ENCODE measurements at places on chromosomes 11 and 22.
A peak's percentile ranks its signal among the peaks of the same experiment; 100 is the strongest.

DNA sequence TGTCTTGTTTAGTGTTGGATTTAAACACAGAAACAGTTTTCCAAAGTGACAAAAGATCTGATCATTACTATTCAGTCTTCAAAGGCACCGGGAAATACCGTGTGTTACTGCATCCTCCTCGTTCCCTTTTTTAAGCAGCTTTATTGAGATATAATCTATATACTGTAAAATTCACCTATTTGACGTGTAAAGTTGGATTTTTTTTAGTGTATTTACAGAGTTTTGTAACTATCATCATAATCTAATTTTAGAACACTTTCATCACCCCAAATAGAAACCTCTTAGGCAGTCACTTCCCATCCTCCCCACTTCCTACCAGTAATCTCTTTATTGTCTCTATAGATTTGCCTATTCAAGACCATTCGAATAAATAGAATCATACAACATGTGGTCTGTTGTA lies 1.4 kb downstream of the ANO5 start:
- no peak for DNase-seq

DNA sequence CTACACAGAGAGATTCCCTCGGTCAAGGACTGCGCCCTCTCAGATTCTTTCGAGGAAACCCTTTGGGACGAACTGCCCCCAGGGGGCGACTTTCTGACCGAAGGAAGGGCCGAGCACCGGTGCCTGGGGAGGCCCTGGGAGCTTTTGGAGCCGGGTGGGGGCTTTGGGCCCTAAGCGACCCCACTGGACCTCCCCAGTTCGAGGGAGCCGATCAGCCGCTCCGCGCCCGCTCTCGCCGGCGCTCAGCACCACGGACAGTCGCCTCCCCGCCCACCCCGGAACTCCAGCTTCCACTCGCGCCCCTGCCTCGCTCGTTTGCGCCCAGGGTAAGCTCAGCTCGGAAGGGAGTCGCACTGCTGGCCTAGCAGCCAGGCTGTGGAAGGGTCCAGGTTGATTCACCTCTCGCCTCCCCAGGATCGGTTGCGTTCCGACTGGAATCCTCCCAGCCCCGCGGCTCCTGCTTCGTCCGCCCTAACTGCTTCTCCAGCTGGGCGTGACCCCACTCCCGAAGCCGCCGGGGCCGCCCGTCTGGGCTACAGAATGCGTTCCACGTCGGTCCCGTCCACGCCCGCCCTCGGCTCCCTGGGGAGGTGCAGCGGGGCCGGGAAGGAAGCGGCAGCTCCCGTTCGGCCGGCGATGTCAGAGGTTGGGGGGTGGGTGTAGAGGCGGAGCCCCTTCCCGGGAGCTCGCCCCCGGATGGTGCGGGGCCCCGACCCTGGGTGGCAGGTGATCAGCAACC lies 428 bp downstream of the SCN3B start:
- DNase-seq, result no peak

GRCh38 chr11:94749369-94749768 lies 18.8 kb upstream of the AMOTL1 start:
- DNase-seq, result no peak

GRCh38 chr11:38476808-38477575 lies 1879.0 kb upstream of the RAG2 start:
- no peak for DNase-seq

DNA sequence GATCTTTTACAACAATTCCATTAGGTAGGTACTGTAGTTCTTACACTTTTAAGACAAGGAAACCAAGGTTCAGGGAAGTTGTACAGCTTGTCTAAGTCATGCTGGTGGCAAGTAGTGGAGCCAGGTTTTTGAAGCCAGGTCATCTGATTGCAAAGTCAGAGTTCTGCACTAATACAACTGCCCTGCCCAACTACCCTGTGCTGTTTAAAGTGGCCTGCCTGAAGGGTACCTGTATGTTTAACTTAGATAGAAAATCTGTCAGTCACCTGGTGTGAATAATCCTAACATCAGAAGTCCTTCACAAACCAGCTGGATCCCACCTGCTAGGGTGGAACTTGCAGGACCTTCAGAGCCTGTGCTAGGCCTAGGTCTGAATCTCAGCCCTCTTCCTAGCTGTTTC lies 44.2 kb downstream of the ARFGAP2 start:
- no peak for DNase-seq

GRCh38 chr11:132933703-132934102 lies 598.6 kb downstream of the OPCML start:
- DNase-seq, result no peak

DNA sequence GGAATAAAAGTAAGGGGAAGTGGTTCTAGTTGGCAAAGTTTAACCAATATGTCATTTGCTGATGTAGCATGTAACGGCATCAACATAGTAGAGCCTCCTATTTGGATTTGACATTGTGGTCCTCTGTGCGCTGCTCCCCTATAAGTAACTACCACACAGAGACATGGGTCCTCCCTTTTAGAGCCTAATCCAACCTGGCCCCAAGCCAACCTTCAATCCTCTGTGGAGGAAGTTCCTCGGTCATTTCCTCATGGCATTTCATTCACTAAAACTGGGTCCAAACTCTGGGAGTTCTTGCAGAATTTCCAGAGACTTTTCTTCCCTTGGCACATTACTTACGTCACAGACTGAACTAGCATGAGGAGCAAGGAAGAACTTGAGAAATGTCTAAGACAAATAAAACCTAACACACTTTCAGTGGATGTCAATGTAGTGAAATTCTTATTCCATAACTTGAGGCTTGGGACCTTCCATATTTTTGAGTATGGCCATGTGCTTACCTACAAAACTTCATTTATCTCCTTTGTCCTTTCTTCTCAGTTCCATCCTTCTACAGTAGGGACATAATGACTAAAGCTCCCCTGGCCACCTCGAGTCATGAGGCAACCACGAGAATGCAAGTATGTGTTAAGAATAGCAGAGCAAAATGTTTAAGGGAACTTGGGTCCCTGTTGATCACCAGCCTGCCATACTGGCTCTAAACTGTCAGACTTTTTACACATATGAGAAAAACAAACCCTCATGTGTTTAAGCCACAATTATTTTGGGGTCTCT lies 34.7 kb downstream of the MMP20 start:
- DNase-seq, result no peak

DNA sequence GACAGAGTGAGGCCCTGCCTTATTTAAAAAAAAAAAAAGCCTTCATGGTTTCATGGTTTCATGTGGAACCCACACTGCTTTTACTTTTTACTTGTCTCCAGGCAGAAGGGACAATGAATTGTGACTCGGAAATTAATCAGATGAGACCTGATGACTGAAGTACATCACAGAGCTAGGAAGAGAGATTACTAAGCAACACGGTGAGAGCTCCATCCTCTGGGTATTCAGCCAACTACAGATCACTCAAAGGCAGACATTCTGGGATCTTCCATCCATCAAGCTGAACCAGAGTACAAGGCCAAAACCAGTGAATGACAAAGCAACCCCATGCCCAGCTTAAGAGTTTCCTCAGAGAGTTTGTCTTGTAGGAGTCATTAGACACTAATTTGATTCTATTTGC lies 433.2 kb downstream of the SOX6 start:
- no peak for DNase-seq

- DNase-seq, result no peak
Measured at GRCh38 chr11:43674560-43674959, 6.0 kb upstream of the HSD17B12 start.

DNA sequence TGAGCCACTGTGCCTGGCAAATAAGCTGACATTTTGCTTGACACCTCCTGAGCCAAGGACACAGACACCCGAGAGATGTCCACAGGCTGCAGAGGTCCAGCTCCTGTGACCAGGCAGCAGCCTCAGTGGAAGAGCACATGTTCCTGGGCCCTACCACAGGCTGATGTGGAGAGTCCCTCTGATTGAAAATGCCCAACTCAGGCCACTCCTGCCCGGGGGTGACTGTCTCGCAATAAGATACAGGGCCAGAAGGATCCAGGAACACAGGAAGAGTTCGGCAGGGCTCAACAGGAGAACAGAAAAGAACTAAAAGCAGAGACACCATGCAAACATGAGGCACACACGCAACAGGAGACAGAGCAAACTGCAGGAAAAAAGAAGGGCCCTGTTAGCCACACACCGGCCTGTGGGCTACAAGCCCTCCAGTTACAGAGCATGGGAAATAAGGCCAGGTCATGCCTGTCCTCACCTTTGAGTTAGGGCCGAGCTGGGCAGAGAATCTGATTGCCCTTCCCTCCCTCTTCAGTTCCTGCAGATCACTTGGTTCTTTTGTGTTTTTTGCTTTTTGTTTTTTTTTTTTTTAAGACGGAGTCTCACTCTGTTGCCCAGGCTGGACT lies 28.3 kb upstream of the MALAT1 start:
- no peak for DNase-seq

GRCh38 chr11:30683176-30683575 lies 97.0 kb upstream of the MPPED2 start:
- DNase-seq, result no peak

DNA sequence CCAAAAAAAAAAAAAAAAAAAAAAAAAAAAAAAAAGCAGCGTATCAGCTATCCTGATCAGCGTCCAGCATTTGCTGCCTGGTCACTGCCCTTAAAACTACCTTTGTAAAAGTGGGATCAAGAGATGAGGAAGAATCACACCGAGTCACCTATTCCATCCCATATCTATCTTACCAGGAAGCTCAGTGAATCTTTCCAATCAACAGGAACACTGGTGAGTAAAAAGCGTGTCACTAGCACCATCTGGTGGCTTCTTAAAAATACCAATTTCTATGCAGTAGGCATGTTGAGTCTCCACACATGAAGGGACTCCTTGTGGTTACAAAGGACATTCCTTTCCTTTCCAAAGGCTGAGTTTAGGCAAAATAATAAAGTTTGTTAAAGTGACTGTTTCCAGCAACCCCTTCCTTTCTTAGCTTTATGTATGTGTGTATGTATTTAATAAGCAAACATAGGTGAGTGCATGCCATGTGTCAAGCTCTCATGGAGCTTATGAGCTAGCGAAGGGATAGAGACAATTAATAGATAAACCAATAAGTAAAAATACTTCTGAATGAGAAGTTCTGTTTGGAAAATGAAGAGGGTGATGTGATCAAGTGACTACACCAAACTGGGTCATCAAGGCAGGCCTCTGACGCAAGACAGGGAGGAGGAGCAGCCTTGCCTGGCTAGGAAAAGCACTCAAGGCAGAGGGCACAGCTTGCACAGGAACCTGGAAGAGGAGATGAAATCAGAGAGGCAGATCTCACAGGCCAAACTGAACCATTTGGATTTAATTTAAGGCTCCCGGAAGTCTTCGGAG lies 13.9 kb upstream of the TP53AIP1 start:
- DNase-seq, result peak; percentile 33

GRCh38 chr22:40449676-40450035 lies 79.3 kb downstream of the SGSM3 start:
- DNase-seq, result no peak

DNA sequence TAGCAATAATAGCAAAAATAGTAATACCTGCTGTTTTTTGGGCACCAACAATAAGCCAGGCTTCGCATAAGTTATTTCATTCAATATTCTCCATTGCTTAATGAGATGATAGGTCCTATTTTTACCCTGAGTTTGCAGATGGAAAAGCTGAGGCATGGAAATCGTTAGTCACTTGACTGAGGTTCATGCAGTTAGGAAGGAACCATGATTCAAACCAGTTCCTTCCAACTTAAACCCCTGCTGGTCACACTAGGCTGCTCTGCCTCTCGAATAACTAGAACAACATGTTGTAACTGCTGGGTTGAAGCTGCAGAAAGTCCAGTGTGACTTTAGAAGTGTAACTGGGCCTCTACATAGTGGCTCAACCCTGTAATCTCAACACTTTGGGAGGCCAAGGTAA lies 69.3 kb downstream of the SEZ6L start:
- DNase-seq, result no peak

- DNase-seq, result no peak
Measured at GRCh38 chr11:11620921-11621572, 758 bp downstream of the GALNT18 start.

- DNase-seq, result no peak
Measured at GRCh38 chr11:115193914-115194801, 310.1 kb downstream of the CADM1 start.

DNA sequence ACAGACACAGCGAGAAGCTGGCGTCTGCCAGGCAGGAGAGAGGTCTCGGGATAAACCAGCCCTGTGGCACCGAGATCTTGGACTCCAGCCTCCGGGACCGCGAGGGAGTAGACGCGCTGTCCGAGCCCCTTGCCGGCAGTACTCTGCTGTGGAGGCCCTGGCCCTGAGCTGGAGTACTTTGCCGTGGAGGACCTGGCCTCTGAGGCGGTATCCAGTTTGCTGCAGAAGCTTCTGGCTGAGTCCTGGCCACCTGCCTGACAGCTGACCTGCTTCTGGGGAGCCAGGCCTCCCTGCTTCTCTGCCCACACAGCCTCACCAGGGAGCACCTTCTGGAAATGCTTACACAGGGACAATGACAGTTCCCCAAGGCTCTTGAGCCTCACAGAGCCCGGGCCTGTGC lies 31.6 kb upstream of the CARS1 start:
- DNase-seq, result no peak

DNA sequence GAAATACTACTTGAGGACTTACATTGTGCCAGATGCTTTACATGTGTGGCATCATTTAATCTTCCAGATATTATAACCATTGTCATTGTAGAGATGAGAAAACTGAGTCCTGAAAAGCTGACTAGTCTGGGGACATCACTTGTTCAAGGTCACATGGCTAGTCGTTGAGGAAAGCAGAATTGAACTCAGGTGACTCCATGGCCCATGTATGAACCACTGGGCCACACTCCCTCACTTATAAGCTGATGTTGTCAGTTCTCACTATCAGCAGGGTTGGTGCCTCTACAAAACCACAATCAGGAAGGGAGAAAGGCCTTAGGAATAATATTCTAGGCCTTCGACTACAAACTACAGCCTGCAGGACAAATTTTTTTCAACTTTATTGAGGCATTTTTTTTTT lies 26.1 kb upstream of the ADA2 start:
- no peak for DNase-seq

DNA sequence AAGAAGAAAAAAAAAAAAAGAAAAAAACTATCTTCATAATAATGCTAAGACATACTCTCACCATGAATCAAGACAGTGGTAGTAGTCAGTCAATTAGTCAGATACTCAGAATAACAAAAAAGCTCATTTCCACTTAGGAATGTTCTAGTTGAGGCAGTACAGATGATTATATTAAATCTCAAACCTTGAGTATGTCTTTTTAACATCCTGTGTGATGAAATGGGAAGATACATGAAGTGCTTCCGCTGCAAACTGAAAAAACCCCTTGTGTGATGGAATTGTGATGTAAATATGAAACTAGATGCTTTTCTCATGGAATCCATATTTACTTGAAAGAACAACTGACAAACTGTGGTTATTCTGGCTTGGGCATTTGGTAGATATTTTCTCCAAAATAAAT lies 13.7 kb downstream of the AMOTL1 start:
- DNase-seq, result no peak

GRCh38 chr11:70424765-70425344 lies 26.5 kb downstream of the CTTN start:
- no peak for DNase-seq

DNA sequence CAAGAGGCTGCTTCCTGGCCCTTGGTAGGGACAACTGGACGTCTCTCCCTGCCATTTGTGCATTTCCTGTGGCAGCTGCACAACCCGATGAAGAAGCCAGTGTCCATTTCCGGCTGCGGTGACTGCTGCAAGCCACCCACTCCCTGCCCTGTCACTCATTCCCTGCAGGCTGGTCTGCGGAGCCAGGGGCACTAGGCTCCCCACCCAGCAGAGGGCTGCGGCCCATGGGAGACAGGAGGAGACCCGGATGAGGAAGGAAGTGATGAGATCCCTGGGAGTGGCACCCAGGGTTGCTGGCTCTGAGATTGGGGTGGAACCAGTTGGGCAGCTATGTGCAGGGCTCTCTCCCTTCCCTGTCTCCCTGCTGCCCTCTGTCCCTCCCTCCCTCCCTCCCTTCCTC lies 10.0 kb upstream of the MYRF start:
- no peak for DNase-seq
